ENCODE measurements at places on chromosomes 5 and 9. TPM values are rescaled to one million over a fixed set of nuclear protein-coding genes. Genes with fewer than 3 reads are reported as not detected.

GTF3C4 gene
- polyA plus RNA-seq, result 2.7 TPM

TMEM245 gene
- 11.3 TPM for polyA plus RNA-seq

RAB24 gene
- 74.3 TPM for polyA plus RNA-seq

KCTD16 gene
- not detected for polyA plus RNA-seq

MEGF10 gene
- polyA plus RNA-seq, result not detected

SOX30 gene
- 0.12 TPM for polyA plus RNA-seq

PHF24 gene
- polyA plus RNA-seq, result not detected

DNA sequence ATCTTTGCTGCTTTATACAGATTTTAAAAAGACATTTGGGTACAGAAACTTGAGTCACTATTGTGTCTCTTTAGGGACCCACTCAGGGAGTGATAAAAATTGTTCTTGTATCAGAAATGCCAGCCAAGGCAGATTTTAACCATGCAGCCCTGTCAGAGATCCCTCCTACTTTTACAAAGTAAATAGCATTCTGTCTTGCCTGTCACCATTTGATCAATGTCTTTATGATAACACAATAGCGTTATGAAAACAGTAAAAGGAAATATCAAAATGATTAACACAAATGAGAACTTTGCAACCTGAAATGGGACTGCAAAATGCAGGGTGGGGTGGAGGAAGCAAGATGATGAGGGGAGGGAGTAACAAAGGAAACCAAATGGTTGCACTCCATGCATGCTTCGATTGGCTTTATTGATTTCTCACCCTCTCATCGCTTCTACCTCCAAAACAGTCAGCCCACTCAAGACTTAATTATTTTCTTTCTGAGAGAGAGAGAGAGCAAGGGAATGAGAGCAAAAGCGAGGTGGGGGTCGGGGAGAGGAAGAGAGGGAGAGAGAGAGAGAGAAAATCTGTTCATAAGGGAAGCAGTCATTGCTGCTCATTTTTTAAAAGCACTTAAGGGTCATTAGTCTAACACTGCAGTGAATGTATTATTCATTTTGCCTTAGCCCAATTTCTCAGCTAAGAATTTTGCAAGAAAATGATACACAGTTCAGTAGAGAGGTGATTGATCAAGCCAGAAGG lies 576.5 kb downstream of the CSNK1G3 start:
- no peak for DNase-seq

GRCh38 chr9:7811677-7812076 lies 12.1 kb upstream of the DMAC1 start:
- DNase-seq, result no peak

- DNase-seq, result no peak
Observed at GRCh38 chr9:135986605-135987004, 25.4 kb upstream of the UBAC1 start.

DNA sequence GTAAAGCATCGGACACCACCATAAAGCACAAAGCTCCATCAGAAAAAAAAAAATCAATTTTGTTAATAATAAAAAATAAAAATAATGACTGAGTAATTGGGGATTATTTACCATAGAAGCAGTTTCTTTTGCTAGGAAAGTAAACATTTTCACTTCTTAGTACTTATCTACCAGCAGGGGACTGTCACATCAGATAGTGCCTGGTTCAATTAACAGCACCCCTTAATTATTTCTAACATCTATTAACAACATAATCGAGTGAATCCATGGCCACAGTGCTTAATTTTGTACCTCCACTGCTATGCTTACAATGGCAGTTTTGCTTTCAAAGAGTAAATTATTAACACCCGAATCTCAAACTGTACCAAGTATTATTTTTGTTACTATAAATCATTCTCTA lies 221.7 kb downstream of the SMARCA2 start:
- no peak for DNase-seq

- DNase-seq, result no peak
Observed at GRCh38 chr5:31346896-31347551, 153.5 kb downstream of the CDH6 start.

- no peak for DNase-seq
Observed at GRCh38 chr9:133512253-133513213, 12.2 kb downstream of the MYMK start.

- DNase-seq, result no peak
Observed at GRCh38 chr9:92986176-92987119, 39.1 kb downstream of the FGD3 start.

DNA sequence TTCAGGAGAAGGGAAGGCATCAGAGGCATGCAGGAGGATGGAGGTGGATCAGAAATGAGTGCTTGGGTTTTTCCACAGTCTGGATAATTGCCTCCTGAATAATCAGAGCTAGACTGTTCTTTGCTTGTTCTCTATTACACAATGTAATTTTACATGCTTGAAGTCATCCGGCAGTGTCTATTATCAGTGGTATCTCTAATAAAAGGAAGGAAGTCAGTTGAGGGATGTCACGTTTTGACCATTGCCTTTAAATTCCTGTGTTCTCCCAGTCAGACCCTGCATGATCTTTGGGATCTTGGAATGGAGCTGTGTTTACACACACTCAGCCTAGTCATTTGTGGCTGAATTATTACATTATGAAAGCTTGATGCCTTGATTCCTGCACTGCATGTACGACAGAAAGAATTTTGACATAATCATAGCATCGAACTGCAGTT lies 91.0 kb downstream of the PDE8B start:
- no peak for DNase-seq

DNA sequence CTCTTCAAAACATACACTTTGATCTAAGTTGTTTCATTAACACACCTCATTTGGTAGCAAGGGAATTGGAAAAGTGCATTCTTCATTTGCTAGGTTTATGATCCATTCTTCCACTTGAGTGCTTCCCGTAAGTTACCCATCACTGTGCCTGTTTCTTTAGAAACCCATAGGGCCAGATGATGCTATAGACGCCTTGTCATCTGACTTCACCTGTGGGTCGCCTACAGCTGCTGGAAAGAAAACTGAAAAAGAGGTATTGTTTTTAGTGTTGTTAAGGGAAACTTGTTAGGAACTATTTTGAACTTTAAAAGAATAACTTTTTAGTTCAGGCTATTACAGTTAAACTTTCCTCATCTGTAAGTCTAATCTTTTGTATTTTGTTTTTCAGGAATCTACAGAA lies 66.6 kb downstream of the ERAP1 start:
- no peak for DNase-seq

CCNH gene
- polyA plus RNA-seq, result 62.1 TPM

FUBP3 gene
- 16.3 TPM for polyA plus RNA-seq

DNA sequence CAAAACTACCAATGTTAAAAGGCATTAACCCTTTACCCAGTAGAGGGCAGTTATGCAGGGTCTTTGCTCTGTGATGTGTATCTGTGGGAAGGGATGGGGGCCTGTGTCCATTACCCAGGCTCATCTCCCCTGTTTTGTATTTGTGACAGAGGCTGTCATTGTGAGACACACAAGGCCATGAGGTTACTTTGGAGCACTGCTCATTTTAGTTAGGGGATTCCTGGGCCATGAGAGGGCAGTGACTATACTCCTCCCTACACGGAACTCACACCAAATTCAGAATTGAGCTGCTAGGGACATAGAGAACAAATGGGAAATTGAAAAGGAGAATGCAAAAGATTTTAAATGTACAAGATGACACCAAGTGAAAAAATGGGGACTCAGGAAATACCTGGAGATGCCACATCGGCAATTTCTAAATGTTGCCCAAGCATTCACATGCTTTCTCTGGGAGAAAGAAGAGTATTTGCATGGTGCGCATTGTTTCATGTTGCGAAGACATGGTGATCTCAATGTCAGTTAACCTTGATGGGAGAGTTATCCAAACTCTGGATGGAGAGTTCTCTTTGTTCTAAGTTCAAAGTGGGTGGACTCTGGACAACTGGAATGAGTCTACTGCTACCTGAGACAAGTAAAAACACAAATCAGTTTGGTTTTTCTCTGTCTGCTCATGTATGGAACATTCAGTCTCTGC lies 32.5 kb downstream of the C9orf152 start:
- DNase-seq, result no peak

- no peak for DNase-seq
Observed at GRCh38 chr9:121484651-121485446, 14.8 kb downstream of the GGTA1 start.

- DNase-seq, result no peak
Observed at GRCh38 chr5:129943936-129944335, 39.7 kb downstream of the CHSY3 start.
